ENCODE measurements at places on chromosomes 2 and 18.

DNA sequence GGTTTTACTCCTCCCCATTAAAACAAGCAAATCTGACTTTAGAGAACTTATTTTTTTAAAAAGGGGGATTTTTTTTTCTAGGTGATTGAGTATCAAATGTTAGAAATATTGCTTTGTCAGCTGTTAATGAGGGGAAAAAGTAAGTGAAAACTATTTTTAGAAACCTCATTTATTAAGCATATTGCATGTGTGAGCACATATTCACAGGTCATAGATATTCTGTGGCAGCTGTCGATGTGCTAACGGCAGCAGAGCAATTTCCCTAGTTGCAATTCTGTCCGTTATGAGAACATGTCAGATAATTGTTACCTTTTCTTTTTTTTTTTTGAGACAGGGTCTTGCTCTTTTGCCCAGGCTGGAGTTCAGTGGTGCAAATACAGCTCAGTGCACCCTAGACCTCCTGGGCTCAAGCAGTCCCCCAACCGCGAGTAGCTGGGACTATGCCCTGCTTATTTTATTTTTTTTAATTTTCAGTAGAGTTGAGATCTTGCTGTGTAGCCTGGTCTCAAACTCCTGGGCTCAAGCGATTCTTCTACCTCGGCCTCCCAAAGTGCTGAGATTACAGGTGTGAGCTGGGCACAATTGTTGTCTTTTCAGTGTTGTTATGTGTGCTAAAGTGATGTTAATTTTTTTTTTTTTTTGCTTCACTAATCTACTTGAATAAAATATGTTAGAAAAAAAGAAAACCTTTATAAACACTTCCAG is 69.8 kb downstream of the MTA3 start:
- DNase-seq = no peak

- peak; percentile 95 for DNase-seq
Observed at GRCh38 chr2:26712486-26713465, 20.3 kb downstream of the KCNK3 start.

DNA sequence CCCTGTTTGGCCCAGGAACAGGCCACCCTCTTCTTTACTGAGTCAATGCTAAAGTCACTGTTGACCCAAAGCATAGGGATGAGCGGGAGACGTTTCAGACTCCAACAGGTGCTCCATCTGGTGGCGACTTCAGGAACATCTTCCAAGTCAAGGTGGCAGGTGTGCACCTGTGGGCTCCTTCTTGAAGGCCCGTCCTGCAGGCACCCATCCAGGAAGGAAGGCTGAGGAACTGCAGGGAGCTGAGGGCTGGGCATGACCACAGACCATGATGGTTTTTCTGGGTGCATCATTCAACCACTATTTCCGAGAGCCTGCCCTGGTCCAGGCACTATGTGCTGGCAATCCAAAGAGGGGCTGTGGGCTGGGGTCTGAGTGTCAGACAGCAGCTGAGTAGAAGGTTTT is 142.8 kb downstream of the NDUFA10 start:
- no peak for DNase-seq

DNA sequence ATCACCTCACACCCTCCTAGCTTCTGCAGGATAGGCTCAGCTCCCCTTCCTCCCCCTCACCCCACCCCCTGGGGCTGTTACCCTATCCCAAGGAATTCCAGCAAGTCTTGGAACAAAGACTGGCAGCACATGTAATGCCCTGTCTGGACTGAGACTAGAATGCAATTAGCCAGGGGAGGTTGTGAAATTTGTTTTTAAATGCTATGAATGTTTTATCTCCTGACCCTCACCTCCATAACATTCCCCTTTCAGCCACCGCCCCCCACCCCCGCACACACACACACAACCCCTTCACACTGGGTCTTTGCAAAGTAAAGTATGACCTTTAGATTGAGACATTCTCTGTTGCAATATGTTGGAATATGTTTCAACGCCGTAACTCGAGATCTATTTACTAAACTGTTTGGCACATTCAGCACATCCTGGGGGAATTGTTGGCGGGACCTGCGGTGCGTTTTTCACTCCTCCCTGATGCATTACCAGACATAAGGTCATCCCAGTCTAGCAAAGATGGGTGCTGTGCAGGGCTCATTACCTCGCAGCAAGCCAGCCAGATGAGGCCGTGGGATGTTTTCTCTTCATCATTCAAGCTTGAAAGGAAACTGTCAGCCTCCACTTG is 290.7 kb upstream of the SLC14A2 start:
- DNase-seq = no peak

DNA sequence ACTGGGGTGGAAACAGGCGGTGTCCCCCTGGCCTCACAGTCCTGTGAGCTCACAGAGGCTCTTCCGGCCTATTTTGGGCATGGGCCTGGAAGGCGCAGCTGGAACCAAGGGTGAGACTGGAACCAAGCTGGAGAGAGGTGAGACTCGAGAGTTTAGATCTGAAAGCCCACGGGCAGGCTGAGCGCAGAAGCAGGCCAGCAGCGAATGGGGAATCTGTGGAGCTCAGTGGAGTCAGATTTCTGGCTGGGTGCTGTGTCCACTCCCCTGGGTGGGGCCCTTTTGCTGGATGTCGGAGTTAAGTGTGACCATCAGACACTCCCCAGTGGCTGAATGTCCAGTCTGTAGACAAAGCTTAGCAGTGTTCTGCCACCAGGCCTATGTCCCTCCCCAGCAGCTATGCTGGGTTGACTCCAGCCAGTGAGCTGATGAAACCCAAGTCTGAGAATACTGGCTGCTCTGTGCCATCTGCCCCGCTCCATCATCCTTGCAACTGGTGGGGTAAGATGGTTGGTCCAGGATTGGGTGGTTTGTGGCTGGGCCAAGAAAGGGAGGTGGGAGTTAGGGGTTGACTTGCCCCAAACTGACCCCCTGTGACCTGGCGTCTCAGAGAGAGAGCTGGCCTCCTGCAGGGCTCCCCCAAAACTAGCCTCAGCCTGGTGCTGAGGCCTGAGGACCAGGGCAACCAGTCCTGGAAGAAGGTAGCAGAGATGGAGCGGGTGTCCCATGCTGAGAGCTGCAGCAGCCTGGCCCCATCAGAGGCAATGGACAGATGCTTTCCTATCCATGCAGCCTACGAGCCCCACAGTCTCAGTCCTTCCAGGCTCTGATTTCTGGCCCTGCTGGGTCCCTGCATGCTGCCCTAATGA is 34.4 kb downstream of the CYP26B1 start:
- no peak for DNase-seq

DNA sequence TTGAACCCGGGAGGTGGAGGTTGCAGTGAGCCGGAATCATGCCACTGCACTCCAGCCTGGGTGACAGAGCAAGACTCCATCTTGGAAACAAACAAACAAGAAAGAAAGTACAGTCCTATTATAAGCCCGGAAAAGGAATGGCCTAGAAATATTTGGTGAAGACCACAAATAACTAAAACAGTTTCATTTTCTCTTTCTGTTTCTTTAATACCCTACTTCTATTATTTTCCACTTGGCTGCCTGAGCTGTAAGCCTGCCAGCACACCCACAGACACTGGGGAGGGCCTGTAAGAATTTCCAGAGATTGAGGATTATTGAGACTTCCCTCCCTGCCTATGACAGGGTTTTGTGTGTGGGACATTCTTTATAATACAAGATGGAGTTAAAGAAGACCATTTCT is 188.0 kb upstream of the DCC start:
- DNase-seq = no peak

DNA sequence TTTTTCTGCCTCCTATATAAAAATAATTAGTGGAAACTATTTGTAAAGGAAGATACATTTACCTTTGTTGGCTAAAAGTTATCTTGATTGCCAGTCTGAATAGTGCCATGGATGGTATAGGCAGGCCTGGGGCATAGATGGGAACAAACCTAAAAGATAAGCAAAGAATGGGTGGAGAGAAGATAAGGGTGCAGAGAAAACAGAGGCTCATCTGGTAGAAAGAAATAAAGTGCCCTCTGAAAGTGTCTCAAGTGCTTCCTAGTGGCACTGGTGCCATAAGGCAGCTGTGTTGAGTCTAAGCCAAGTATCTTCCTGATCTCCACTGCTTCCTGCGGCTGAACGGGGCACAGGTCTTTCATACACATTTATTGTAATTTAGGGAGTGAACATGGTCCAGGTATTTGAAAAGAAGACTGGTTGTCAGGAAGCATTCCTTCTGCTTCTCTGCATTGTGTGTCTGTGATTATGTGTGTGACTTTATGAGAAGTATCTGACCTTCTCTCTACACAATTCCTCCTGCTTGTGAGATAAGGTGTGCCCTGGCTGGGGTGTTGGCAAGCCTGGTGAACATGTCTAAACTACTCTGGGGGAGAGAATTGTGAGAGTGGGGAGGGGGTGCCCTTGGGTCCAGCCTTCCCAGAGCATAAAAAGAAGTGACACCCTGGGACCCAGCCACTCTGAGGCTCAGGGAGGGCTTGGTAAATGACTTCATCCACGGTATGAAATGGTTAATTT is 280.5 kb downstream of the CAMKMT start:
- DNase-seq = peak; percentile 70

DNA sequence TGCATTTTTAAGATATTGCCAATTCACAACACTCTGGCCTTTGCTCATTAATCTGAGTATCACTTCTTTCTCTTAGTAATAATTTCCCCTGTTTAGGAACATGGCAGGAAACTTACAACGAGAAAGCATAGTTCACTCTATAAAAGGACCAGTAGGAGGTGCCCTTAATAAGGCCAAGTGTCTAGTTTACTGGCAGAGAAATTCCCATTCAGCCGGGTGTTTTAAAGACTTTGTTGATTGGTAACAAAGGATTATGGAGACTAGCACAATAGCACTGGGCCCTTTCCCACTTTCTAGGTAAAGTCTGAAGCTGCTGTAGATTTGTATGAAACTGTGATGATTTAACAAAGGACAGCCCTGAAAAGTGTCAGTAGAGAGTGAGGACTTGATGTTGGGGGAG is 3.1 kb downstream of the DCC start:
- peak; percentile 57 for DNase-seq

DNA sequence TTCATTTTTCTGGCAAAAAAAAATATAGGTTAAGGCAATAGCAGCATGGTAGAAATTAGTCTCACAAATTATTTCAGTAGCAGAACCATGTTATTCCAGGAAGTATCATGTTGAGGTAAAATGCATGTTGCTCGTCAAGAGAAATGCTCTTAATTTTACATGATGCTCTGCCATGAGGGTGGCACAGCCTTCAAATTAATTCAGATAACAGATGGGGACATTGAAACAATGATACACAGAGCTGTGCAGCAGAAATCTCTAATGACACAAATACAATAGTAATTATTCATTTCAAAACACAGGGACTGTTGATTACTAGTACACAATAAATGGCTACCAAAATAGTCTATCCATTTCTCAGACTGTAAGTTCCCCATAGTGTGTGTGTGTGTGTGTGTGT is 24.8 kb downstream of the GAREM1 start:
- no peak for DNase-seq
